ENCODE measurements at places on chromosomes 16 and 17.

GRCh38 chr17:1331708-1332107, 52.2 kb downstream of the TRARG1 start:
- no peak for DNase-seq

- no peak for DNase-seq
Observed at GRCh38 chr17:80790981-80791742, 200.5 kb upstream of the CHMP6 start.

- DNase-seq = no peak
Observed at GRCh38 chr16:1337486-1337885, 4.0 kb downstream of the BAIAP3 start.

DNA sequence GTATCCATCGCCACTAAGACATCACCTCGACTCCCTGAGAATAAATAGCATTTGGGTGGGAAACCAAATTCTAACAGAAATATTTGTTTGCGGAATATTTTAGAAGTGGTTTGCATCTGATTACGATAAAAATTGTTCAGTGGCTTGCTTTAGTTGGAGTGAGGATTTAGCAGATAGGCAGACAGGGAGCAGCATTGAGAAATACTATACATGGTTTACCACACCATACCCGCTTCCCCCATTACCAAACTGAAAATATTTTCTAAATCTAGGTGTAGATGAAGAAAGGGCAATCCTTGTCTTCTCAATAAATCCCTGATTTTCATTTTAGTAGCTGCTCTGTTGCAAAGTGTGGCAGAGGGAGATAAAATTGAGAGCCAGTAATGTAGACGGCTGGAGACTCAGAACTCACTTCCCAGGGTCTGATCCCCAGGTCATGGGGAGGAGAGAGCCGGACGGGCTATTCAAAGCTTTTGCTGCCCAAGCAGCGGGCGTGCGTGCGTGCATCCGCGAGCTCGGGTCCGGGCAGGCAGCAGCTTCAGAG, 808 bp upstream of the BAHCC1 start:
- no peak for DNase-seq

DNA sequence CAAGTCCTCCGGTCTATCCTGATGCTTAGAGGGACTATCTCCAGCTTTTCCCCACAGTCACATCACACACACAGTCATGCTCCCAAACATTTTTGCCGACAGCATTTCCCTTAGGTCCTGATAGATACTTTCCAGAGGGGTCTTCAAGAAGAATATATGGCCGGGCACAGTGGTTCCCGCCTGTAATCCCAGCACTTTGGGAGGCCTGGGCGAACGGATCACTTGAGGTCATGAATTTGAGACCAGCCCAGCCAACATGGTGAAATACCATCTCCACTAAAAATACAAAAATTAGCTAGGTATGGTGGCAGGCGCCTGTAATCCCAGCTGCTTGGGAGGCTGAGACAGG, 4.3 kb upstream of the GIP start:
- DNase-seq = no peak

DNA sequence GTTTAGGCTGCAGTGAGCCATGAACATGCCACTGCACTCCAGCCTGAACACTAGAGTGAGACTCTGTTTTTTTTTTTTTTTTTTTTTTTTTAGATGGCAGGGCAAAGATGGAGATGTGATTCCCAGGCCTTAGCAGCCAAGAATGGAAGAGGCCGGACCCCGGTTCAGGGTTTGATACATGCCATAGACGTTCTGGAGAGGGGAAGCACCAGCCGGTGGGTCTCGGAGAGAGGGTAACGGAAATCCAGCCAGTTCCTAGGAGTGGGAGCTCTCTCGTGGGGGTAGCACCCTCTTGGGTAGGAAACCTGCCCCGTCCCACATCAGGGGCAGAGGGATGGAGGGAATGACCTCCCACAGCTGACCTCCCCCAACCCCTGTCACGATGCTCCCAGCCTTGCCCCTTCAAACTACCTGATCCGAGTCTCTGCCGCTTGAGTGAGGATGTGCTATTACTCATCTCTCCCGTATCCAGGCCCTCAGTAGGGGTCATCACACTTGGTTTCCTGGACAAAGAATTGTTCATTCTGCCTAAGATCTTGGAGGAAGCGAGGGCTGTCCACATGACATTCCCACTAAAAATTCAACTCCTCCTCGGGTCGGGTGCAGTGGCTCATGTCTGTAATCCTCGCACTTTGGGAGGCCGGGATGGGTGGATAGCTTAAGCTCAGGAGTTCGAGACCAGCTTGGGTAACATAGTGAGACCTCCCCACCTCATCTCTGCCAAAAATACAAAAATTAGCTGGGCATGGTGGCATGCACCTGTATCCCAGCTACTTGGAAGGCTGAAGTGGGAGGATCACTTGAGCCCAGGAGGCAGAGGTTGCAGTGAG, 47.3 kb downstream of the MIS12 start:
- no peak for DNase-seq

Measured in CD4-positive, alpha-beta T cell treated with Interferon gamma for 1 hour (primary cell).